Esophagus squamous epithelium (tissue), 5 donors: ENCODE measurements at places on chromosomes 6 and 20.

- no peak for DNase-seq
Measured at GRCh38 chr6:145469021-145469420, 266.3 kb downstream of the EPM2A start.

DNA sequence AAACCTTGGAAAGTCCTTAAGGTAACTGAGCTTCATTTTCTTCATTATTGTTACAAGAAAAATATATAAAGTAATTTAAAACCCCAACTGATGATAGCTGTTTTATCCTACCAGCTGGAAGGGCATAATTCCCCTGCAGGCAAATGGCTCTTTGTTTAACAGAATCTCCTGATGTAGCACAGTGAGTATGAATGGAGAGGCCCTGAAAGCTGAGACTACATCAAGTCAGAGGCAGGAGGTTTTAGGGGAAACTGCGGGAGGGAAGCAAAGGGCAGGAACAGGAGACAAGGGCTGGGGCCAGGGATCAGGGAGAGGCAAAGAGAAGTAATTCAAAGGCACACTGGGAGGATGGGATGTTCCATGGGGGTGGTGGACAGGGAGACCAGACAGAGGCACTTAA is 119.0 kb upstream of the LRFN2 start:
- no peak for DNase-seq

DNA sequence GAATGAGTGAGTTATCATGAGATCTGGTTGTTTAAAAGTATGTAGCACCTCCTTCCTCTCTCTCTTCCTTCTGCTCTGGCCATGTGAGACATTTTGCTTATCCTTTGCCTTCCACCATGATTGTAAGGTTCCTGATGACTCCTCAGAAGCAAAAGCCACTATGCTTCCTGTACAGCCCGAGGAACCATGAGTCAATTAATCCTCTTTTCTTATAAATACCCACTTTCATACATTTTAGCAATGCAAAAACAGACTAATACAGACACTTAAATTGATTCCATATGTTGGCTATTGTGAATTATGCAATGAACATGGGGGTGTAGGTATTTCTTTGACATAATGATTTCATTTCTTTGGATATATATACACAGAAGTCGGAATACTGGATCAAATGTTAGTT is 792.8 kb upstream of the EYS start:
- no peak for DNase-seq

- no peak for DNase-seq
Measured at GRCh38 chr6:98995116-98995515, 47.4 kb upstream of the FBXL4 start.

DNA sequence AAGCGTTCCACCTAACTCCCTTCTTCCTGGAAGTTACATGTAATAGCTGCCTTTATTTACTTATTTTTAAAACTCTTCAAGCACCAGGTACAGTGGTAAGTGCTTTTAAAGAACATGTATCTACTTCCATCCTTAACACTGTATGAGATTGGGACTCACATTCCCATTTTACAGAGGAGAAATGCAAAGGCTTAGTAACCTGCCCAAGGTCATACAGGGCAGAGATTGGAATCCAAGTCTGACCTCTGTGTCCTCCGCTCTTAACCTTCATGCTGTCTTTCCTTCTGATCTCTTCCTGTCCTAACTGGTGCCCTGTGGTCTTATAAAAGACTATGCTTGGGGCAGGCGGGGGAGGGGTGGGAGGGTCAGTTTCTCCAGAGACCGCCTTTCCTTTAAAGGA is 1.6 kb downstream of the B4GALT5 start:
- DNase-seq: no peak

DNA sequence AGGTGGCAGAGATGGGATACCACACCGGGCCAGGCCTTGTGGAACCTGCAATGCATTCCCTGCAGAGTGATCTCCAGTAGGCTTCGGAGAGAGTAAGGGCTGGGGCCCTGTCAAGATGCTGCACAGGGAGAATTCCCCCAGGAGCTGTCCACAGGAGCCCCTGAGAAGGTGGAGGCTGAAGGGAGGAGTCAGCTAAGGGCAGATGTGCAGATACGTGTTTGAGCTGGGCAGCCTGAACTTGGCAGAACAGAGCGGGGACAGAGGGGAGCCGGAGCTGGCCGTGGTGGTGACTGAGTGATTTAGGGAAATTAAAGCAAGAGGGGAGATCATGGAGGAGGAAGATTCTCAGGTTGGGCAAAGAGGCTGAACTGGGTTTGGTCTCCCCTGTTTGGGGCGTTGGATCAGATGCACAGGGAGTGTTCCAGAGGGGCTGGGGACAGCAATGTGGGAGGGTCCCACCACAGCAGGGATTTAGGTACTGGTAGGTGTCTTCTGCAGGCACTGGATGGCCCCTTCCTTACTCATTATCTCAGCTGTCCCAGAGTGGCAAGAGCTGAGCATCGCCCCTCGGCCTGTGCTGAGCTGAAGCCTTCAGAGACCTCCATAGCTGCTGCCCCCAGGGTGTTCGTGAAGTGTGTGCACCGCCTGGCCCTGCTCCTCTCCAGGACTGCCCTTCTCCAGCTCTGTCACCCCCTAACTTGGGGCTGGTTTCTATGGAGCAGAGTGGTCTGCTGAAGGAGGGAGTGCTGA is 3.8 kb upstream of the NCR2 start:
- no peak for DNase-seq

- DNase-seq: no peak
Measured at GRCh38 chr6:15950962-15951569, 177.8 kb upstream of the MYLIP start.

DNA sequence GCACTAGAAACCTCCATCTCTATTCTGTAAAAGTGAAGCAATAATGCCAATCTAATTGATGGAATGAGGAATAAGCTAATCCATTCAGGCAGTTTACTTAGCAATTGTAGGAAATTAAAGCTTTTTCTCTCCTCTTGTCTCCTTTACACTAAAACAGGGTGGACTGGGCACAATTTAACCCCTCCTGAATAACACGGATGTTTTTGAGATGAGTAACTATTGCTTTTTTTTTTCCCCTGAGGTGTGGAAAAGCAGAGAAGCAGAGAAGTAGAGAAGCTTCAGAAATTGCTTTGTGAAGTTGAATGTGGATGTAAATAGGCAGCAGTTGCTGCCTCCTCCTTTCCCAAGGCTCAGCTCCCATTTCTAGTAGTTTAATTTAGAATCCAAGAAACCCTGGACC is 40.0 kb upstream of the GCNT2 start:
- no peak for DNase-seq

GRCh38 chr6:87658516-87658915 is 43.5 kb downstream of the AKIRIN2 start:
- DNase-seq: no peak

DNA sequence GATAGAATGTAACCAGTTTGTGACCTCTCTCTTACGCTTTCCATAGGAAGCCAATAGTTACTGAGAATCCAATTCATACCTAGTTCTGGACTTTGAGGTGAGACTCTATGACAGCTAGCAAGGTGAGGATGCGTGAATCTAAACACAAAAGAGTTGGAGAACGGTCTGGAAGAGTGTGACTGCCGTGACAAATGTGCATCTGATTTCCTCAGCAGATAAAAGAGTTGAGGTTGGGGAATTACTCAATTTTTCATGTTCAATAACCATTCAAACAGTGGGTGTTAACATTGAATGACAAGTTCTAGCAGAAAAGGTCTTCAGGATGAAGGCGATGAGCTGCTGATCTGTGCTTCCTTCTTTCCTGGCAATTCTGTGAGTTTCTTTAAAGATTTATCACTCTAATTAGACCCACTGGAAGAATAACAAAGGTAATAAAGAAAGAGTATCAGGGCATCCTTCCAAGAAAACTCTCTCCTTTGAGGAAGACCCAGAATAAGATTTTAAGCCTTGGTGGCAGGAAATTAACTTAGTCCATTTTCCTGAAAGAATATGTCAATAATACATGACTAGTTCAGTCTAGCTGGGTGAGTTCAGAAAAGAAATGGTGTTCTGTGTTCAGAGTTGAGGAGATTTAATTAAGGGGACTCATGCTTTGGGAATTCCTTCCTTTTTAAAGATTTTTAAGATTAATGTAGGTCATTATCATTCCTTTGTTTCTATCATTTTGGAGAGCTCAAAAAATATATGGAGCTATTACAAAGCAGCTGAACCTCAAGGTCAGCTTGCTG is 24.5 kb downstream of the KIF3B start:
- DNase-seq: no peak

- no peak for DNase-seq
Measured at GRCh38 chr6:82461536-82461935, 97.9 kb downstream of the TPBG start.

GRCh38 chr20:59822291-59823029 is 111.0 kb downstream of the SYCP2 start:
- DNase-seq: no peak

DNA sequence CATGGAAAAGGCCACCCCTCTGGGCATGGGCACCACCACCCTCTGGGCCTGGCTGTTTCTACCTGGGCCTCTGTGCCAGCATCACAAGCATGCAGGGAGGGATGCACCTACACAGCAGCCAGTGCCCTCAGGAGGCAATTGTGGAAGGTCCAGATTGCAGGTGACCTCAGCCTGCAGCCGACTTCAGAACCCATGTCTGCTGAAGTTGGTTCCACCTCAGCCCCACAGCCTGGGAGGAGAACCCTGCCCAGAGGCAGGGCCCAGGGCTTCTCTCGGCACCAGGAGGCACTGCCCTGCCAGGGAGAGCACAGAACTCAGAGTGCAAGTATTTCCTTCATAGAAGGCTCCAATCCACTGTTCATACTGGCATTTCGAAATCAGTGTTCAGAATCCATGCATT is 149.8 kb downstream of the TTLL2 start:
- no peak for DNase-seq

DNA sequence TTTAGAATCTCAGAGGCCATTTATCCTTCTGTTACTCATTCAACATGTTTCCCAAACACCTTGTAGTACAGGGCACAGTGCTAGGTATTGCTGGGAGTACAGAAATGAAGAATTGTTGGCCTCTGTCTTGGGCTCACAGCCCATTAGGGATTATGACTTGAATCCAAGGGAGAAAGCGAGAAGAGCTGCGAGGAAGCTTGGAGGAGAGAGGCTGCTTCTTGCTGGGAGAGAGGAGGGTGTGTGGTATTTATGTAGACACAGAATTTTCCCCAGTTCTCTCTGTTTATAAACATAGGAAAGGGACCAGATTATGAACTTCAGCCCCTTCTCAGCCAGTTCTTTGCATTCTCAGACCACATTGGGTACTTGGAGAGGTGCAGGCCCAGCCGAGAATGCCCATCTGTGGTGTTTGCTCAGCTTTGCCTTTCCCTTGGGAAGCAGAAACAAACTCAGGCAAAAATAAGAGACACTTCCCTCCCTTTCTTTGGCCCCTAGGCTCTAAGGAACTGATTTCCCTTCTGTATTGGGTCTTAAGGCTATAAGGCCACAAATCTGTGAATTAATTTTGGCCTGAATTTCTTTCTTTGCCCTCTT is 17.9 kb downstream of the CHMP4B start:
- DNase-seq: no peak

DNA sequence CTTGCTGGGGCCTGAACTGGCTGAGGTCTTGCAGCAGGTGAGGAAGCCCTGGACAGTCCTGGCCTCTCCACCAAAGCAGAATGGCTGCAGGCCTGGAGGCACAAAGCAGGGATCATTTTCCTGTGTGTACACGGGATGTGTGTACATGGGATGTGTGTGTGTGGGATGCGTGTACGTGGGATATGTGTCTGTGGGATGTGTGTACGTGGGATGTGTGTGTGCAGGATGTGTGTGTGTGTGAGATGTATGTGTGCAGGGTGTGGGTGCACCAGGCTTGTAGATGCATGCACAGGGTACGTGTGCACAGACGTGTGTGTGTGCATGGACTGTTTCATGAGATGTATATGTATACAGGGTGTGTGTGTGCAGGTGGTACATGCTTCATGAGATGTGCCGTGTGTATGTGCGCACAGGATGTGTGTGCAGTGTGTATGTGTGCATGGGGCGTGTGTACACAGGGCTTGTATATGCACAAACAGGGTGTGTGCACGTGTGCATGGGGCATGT is 7.9 kb upstream of the CHRNA4 start:
- no peak for DNase-seq

- DNase-seq: no peak
Measured at GRCh38 chr6:52576054-52576391, 837 bp downstream of the TRAM2 start.

DNA sequence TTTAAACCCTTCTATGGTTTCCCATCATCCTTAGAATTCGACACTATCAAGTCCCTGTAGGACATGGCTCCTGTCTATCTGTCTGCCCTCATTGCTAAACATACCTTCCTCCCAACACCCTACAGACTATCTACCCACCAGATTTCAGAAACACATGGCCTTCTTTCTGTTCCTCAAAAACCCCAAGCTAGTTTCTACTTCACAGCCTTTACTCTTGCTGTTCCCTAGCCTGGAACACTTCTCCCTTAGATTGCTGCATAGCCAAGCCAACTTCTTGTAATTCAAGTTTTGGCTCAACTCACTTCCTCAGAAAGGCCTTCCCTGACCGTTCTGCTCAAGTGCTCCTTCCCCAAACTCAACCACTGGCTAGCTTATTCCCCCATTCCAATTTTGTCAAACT is 156.2 kb downstream of the BTBD9 start:
- no peak for DNase-seq

GRCh38 chr6:41162687-41163418 is at the start of gene TREM2:
Gene TREM2, minus strand, starts transcription at chr6:41163116. Its CDS starts 34 bp downstream, at chr6:41163082.
- no peak for DNase-seq

DNA sequence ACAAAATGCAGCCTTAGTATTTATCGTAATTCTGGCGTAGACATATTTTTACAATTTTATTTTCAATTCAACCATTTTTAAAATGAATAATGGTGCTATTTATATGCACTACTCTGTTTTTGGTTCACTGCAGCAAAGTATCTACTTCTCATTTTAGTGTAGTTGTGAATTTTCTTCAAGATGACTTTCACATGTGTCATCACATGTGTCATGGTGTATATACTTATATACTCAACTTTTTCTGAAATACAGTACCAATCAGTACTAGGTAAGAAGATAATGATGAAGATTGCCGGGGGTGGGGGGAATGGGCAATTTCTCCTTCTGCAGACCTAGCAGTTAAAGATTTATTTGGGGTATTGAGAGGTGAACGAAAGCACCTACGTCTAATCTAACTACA is 634.5 kb downstream of the PHF3 start:
- DNase-seq: no peak

DNA sequence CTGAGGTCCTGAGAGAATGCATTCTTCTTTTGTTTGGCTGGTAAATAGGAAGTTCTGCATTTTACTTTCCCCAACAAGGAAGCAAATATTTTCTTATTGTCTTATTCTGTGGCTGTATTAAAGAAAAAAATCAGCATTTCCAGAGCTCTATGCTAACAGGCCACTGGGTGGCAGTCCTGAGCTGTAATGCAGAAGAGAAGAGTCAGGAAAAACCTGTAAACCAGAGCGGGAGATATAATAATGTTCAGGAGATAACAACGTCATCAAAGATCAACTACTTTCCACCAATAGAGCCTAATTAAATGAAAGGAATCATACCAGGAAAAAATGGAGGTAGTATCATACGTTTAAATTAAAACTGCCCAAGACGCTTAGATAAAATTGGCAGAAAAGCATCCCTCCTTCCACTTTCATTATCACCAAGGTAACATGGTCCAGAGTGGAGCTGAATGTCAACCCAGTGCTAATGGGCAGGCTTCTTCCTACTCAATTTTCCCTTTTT is 55.6 kb upstream of the CARMIL1 start:
- no peak for DNase-seq

GRCh38 chr6:46160102-46160501 is 10.7 kb downstream of the ENPP5 start:
- no peak for DNase-seq
